ENCODE measurements at places on chromosomes 2 and 18.
A peak's percentile ranks its signal among the peaks of the same experiment; 100 is the strongest.

DNA sequence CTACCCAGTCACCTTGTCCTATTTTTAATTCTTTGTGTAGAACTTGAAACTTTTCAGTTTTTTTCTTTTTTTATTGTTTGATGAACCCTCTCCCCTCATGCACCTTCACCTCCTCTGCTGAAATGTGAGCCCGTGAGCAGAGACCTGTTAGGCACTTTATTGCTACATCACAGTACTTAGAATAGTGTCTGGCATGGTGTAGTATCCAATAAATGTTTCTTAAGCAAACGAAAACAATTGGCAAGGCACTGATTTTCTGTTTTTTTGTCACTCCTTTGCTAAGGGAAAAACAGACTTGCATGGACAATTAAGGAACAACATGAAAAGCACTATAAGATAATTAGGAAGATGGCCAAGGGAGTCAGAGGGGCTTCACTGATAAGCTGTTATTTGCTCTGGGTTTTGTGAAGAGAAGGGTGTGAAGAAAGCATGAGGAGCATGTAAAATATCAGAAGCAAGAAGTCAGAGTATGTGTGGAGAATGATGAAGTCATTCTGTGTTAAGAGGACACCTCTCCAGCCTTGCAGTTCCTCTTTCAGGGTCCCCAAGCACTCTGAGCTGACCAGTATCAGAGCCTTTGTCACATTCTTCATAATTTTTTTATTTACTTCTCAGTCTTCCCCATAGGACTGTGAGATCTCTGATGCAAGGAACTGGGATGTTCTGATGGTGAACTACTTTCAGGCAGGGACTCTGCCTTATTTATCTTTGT, 99.7 kb upstream of the CAVIN2 start:
- DNase-seq, result peak; percentile 54

DNA sequence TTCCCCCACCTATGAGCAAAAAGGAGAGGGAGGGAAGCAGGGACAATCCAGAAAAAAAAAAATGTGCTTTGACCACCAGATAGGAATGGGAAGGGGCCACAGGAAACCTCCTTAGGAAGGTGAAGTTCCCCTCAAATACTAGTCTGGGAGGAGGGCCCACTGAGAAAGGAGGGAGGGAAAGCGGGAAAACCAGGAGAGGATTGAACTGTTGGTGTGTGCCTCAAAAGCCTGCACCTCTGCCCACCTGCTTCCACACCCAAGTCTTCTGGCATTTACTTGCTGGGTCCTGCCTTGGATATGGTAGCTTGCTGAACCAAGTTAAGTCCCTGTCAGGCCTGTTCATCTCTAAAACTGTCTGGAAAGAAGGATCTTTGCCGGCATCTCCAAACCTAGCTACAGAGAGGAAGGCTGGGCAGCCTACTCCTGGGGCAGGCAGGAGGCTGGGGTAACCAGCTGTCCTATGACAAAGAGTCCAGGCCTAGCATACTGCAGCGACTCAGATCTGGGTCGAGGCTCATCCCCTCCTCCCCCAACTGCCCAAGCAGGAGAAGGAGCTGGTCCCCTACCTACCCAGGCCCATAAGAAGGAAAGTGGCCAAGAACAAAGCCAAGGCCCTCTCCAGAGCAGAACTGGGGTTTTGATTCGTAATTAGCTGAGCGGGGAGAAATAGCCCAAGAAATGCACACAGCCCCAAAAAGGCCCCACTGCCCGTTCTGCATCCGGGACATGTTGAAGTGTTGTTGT, 3.0 kb downstream of the EN1 start:
- DNase-seq, result no peak

- peak; percentile 46 for DNase-seq
Measured at GRCh38 chr2:64203858-64204632, 59.8 kb upstream of the PELI1 start.

DNA sequence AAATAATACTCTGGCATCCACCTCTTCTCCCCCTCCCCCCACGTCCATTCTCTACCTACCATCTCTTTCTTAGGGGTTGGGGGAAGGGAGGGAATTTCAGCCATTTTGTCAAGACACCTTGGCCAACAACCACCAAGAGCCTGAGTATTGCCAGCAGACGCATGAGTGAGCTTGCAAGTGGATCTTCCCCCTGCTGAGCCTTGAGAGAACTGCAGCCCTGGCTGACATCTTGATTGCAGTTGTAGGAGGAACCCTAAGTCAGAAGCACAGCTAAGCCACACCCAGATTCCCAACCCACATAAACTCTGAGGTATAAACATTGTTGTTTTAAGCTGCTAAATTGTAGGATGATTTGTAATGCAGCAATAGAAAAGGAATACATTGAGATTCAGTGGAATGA, 165.6 kb downstream of the TMEFF2 start:
- peak; percentile 68 for DNase-seq

DNA sequence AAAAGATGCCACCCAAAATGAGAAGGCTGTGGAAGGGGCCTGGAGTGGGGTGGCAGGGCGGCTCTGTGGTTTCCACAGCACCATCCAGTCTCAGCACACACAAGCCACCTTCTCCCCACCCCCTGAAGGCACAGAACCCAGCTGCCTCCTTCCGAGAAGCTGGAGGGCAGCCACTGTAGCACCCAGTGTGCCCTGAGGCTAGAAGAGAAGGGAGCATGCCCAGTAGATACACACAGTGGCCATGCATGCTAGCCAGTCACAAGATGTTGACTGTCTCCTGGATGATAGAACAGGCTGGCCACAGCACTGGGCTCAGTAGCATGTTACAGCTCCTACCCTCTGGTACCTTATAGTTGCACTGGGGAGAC, 148.9 kb upstream of the EPAS1 start:
- DNase-seq, result no peak

- DNase-seq, result peak; percentile 38
Measured at GRCh38 chr2:70089983-70090525, 2.8 kb downstream of the PCBP1 start.

- DNase-seq, result peak; percentile 98
Measured at GRCh38 chr2:28355521-28356094, 37.0 kb upstream of the FOSL2 start.

DNA sequence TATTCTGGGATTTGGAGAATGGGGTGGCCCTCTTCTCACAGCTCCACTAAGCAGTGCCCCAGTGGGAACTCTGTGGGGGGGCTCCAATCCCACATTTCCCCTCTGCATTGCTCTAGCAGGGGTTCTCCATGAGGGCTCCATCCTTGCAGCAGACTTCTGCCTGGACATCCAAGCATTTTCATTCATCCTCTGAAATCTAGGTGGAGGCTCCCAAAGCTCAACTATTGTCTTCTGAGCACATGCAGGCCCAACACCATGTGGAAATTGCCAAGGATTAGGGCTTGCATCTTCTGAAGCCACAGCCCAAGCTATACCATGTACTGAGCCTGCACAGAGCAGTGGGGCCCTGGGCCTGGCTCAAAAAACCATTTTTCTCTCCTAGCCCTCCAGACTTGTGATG, 162.4 kb upstream of the CWC22 start:
- DNase-seq, result no peak

DNA sequence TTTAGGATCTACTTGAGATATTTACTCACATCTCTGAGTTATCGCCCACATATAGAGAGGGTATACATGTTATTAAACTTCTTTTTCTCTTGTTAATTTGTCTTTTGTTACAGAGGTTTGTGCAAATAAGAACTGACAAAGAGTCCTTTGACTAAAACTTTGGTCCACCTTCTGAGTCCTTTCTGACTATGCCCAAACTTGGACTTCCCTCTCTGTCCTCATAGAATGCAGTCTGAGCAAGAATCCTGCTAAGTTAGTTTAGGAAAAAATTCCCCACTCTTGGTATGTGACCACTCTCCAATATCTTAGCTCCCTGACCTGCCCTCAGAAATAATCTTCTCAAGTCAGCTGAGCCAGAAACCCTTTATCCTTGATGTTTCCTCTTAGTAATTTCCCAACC, 257.5 kb upstream of the REG3G start:
- DNase-seq, result no peak

DNA sequence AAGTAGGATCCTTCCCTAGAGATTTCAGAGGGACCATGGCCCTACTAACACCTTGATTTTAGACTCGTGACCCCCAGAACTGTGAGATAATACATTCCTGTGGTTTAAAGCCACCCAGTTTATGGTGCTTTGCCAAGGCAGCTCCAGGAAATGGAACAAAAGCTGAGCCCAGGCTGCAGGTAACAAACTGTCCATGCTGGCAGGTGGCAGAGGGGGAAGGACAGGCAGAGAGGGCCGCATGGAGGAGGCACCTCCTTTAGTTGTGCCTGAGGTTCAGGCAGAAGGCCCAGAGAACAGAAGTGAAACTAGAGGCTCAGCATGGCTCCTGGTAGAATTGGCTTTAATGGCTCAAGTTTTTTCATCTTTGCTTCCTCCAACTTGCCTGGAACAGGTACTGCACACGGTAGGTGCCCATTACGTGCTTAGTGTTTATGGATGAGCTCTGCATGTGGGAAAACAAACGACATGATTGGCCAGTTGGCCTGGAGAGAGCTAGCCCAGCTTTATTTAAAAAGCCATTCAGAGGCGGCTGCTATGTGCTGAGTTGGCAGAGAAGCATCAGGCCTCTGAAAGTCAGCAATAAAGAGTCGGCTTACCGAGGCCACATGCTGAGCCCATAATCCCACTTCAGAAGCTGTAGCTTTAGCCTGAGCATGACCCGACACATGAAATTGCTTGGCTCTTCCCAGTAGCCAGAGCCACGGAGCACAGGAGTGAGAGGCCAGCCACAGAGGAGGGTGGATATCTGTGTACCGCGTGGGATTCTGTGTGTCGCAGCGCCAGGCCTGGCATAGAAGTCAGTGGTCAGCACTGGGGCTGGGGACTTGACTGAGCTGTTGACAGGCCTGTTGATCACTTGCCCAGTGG, 36.5 kb downstream of the HS1BP3 start:
- DNase-seq, result no peak

DNA sequence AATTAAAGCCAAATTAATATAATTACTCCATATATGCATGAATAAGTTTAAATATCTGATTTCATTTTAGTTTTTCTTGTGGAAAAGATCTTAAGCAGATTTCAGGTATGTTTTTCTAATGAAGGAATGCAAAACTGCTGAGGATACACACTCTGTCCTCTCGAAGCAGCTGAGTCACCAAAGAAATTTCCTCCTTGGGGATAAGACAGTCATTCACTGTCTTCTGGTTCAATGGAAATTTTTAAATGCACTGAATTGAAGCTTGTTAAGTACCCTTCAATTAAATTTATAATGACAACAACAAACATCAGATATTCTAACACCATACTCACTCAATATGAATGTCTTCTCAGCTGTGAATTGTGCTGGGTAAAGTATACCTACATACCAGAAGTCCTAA, 101.5 kb upstream of the DNER start:
- DNase-seq, result no peak

DNA sequence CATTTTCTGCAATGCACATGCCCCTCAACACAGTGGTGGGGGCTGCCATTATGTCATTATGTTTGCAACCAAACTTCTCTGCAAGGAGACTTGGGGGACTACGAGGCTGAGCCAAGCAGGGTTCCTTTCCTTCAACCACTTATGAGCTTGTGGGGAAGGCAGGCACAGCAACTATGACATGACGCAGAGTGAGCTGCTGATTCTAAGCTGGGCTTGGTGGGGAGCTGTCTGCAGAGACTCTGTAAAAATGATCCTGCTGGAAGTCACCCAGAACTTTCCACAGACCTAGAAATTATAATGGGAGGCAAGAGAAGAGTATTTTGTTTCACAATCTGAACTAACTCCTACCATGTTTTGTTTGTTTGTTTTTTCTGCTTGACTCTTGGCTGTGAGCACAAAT, 55.6 kb downstream of the INPP5D start:
- no peak for DNase-seq

DNA sequence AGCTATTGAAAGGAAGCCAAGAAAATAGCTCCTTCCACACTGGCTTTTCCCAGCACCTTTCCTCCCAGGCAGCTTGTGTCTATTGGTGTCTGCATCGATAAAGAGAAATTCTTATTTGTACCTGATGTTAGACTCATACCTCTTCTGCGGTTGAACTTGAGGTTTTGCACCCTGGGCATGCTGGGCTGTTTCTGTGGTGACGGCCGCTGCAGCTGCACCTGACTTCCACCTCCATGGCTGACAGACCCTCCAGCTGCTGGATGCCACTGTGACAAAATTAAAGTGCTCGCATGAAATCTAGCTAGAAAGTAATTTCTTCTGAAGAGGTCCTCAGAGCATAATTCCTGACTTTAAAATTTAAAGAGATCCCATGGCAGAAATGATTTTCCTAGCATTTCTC, 6.6 kb downstream of the FECH start:
- DNase-seq, result no peak

All from hematopoietic multipotent progenitor cell treated with erythropoietin and hydrocortisone succinate and interleukin-3 and kit ligand, for 4 days (in vitro differentiated cells).